ENCODE measurements at places on chromosomes 4 and X. TPM values are rescaled to one million over a fixed set of nuclear protein-coding genes. Genes with fewer than 3 reads are reported as not detected.

- no peaks in the 10 kb centered on the region for H3K36me3 ChIP-seq
- H3K27ac ChIP-seq = no peak overlapping the region
- no peaks in the 10 kb centered on the region for H3K27me3 ChIP-seq
- H3K4me1 ChIP-seq = no peaks in the 10 kb centered on the region
These were observed 97.2 kb upstream of the CLNK start for GRCh38 chr4:10781805-10782204.

Gene TLR6
- 0.56 TPM for polyA plus RNA-seq

Gene GAGE12D
- polyA plus RNA-seq = not detected

Gene NXF2B
- polyA plus RNA-seq = not detected

Gene SRPX2
- polyA plus RNA-seq = 22.9 TPM

DNA sequence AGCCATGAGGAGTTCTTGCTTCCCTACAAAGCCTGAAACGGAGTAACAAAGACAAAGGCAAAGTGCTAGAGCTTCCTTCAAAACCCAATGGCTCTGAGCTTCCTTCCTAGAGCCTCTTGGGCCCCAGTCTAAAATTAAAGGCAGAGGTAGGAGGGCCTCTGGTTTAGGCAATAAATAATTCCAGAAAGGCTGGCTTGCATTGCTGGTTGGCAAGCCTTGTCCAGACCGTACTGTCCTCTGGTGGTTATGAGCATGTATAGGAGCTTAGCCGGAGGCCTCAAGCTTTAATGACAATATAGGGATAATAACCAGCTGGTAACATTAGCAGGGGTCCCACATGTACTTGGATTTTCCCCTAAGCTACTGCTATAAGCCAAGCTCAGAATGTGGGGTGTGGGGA, 237.3 kb downstream of the AR start:
- H3K4me3 ChIP-seq = no peak overlapping the region
- DNase-seq = no peak
- H3K4me1 ChIP-seq = no peaks in the 10 kb centered on the region
- no peaks in the 10 kb centered on the region for H3K27me3 ChIP-seq
- H3K27ac ChIP-seq = peak overlapping the region; percentile 38

Gene USP51
- polyA plus RNA-seq = 0.33 TPM

DNA sequence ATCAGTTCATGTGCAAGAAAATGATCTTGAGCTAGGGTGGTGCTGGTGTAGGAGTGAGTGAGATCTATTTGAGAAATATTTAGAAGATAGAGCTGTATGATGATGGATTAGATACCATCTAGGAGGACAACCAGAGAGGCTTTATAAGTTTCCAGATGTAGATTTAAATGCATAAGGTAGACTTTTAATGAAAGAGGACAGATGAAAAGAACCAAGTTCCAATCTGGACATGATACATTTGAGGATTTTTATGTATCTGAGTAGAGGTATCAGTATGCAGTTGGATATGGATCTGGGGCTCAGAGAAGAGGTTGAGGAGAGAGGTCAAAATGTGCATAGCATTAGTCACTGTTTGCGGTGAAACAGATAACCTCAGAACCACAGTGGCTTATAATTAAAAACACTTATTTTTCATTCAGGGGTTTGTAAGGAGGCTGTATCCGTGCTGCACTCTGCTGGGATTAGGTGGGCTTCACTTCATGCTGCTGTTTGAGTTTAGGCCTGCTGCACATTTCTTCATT, 348.7 kb downstream of the BMPR1B start:
- no peak overlapping the region for H3K27ac ChIP-seq
- H3K4me3 ChIP-seq = no peak overlapping the region
- H3K27me3 ChIP-seq = no peaks in the 10 kb centered on the region
- H3K4me1 ChIP-seq = peaks cover 31% of the 10 kb centered on the region

- H3K4me1 ChIP-seq = no peaks in the 10 kb centered on the region
- no peaks in the 10 kb centered on the region for H3K36me3 ChIP-seq
- H3K27ac ChIP-seq = no peak overlapping the region
These were observed 124.2 kb upstream of the MBNL3 start for GRCh38 chrX:132612821-132613564.

GRCh38 chr4:57102050-57102624, 8.0 kb downstream of the IGFBP7 start:
- peak overlapping the region; percentile 63 for H3K27ac ChIP-seq
- no peaks in the 10 kb centered on the region for H3K36me3 ChIP-seq
- H3K27me3 ChIP-seq = no peaks in the 10 kb centered on the region
- no peak overlapping the region for H3K4me3 ChIP-seq
